Activated CD8-positive, alpha-beta T cell treated with anti-CD3 and anti-CD28 coated beads for 36 hours (primary cell): ENCODE measurements at places on chromosomes 3 and 15. TPM values are rescaled to one million over a fixed set of nuclear protein-coding genes. Genes with fewer than 3 reads are reported as not detected.
A peak's percentile ranks its signal among the peaks of the same experiment; 100 is the strongest.

GRCh38 chr3:43270078-43270477 lies 16.3 kb upstream of the SNRK start:
- peaks cover 4% of the 10 kb centered on the region for H3K4me1 ChIP-seq
- H3K27me3 ChIP-seq = no peaks in the 10 kb centered on the region
- DNase-seq = no peak
- H3K27ac ChIP-seq = no peak overlapping the region

DNA sequence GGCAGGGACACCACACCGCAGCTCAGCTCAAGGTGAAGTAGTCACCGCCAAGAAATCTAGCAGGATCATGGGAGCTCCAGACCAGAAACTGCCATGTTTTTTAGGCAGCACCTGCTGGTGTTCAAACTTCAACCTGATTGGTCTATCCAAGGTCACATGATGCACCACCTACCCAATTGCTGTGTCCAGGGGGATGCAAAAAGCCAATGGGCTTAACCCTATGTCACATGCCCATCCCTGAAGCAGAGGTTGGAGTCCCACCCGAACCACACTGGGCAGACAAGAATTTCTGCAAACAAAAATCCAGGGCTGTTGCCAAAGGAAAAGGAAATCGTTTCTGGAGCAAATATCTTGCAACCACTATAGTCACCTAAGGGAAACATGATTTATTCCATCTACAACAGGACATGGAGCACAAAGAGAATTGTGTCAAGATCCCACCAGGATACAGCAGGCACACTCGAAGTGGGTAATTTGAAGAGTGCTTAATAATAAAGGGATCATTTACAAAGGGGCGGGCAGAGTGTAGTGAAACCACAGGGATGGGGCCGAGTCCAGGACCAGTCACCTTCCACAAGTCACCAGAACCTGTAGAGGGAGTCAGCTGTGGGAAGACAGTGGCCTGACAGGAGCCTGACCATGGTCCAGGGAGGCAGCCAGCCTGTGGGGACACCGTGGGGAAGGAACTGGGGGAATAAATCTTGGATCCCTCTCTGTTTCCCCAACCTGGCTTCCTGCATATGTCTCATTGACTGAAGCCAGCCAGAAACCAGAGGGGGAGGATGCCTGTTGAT lies 34.2 kb upstream of the TSEN2 start:
- no peak overlapping the region for H3K4me3 ChIP-seq
- no peaks in the 10 kb centered on the region for H3K4me1 ChIP-seq
- no peak overlapping the region for H3K27ac ChIP-seq

- no peak for DNase-seq
- H3K36me3 ChIP-seq = no peaks in the 10 kb centered on the region
- no peak overlapping the region for H3K27ac ChIP-seq
- H3K4me3 ChIP-seq = no peak overlapping the region
- peaks cover 12% of the 10 kb centered on the region for H3K4me1 ChIP-seq
- peaks cover 5% of the 10 kb centered on the region for H3K27me3 ChIP-seq
Measured at GRCh38 chr15:63396152-63396928, 14.7 kb upstream of the CA12 start.

The ZKSCAN7 gene
- total RNA-seq = 4.0 TPM

The CFAP100 gene
- not detected for total RNA-seq

The TEX55 gene
- not detected for total RNA-seq

GRCh38 chr3:16203031-16203430 lies 28.6 kb downstream of the GALNT15 start:
- peaks cover 9% of the 10 kb centered on the region for H3K4me1 ChIP-seq
- H3K27ac ChIP-seq = peak overlapping the region; percentile 28
- peaks cover 11% of the 10 kb centered on the region for H3K27me3 ChIP-seq
- H3K4me3 ChIP-seq = no peak overlapping the region
- DNase-seq = peak; percentile 24
